ENCODE measurements at places on chromosomes 7 and 10.

DNA sequence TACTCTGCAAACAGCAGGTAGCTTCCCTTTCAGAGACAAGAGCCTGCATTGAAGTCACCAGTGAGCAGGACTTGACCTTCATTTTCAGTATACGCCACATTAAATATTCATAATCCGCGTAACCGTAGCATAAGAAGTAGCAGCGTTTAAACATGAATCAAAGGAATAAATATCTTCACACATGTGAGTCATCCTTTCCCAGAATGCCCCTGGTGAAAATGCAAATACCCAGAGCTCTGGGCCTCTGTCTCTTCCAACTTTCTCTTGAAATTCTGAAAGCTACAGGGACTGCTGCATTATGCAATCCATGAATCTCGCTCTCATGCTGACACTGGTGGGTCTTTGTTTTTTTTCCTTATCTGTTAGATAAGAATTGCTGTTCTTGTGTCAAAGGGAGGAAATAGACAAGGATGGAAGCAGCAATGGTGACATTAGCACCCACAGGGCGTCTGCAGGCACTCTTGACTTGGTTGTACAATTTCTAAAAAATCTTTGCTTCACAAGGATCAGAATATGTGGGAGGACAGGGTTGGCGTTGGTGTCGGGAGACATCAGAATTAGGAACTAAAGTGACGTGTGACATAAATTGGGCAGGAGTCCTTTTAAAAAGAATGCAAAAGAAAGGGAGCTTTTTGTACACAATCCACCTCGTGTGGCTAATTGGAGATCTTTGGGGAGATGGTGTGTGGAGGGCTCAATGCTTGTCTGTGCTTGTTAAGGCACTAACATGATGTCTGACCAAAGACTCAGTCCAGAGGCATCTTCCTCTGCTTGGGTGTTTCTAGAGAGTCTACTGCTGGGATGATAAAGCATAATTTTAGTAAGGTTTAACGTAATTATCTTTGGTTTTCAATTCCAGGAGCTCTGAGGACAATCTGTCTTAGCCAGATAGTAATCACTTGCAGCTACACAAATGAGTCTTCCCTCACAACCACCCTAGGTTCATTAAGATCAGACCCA lies 390.3 kb downstream of the KCNMA1 start:
- DNase-seq = peak; percentile 90

DNA sequence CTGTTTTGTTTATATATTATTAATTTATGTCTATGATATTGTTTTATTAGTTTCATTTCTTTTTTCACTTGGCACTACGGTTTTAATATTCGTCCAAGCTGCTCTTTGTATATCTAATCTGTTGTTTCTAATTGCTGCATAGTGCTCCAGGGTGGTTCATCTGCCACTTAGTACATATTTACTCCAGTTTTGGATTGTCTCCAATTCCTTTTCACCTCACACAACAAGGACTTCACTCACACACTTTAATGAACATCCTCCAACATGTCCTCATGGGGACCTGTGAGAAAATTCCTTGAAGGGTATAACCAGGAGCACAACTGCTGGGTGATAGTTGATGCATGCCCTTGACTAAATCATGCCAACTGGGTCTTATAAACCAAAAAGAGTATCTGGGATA lies 14.1 kb upstream of the NOC3L start:
- DNase-seq = no peak

DNA sequence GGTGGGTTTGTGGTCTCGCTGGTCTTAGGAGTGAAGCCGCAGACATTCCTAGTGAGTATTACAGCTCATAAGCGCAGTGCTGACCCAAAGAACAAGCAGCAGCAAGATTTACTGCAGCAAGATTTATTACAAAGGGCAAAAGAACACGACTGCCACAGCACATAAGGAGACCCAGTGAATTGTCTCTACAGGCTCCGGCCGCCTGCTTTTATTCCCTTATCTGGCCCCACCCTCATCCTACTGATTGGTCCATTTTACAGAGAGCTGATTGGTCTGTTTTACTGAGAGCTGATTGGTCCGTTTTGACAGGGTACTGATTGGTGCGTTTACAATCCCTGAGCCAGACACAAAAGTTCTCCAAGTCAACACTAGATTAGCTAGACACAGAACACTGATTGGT lies 82.1 kb downstream of the VIPR2 start:
- DNase-seq = no peak

GRCh38 chr7:149669121-149669818 lies 104.1 kb downstream of the ZNF467 start:
- DNase-seq = peak; percentile 64

- no peak for DNase-seq
Measured at GRCh38 chr10:12980713-12981306, 20.7 kb downstream of the CCDC3 start.

GRCh38 chr10:29895456-29895855 lies 163.9 kb downstream of the JCAD start:
- DNase-seq = peak; percentile 95

GRCh38 chr7:90383422-90383821 lies 19.8 kb upstream of the CLDN12 start:
- peak; percentile 54 for DNase-seq

GRCh38 chr7:137846549-137846826 lies 286 bp downstream of the DGKI start:
- no peak for DNase-seq

- no peak for DNase-seq
Measured at GRCh38 chr10:122486406-122487080, 25.2 kb downstream of the HTRA1 start.

Data from fibroblast of pulmonary artery (primary cell).